Effector CD8-positive, alpha-beta T cell (primary cell): ENCODE measurements at places on chromosomes 11 and 22.

DNA sequence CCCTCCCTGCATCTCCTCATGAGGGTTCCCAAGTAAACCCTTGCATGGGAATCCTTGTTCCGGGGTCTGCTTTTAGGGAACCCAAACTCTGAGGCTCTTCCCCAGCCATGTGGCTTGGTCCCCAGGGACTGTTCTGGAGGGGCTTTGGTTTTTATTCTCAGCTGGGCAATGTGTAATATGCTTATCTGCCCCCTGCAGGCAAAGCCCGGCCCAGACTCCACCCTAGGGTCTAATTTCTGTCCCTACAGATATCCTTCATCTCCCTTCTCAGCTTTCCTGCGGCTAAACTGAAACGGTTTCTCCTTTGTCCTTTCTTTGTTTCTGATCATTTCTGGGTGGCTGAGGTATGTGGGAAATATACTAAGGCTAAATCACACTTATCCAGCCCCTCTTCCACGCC lies 37.1 kb downstream of the TST start:
- DNase-seq: no peak

- no peak for DNase-seq
These were observed 2.9 kb upstream of the OR52J3 start for GRCh38 chr11:5043380-5043779.

DNA sequence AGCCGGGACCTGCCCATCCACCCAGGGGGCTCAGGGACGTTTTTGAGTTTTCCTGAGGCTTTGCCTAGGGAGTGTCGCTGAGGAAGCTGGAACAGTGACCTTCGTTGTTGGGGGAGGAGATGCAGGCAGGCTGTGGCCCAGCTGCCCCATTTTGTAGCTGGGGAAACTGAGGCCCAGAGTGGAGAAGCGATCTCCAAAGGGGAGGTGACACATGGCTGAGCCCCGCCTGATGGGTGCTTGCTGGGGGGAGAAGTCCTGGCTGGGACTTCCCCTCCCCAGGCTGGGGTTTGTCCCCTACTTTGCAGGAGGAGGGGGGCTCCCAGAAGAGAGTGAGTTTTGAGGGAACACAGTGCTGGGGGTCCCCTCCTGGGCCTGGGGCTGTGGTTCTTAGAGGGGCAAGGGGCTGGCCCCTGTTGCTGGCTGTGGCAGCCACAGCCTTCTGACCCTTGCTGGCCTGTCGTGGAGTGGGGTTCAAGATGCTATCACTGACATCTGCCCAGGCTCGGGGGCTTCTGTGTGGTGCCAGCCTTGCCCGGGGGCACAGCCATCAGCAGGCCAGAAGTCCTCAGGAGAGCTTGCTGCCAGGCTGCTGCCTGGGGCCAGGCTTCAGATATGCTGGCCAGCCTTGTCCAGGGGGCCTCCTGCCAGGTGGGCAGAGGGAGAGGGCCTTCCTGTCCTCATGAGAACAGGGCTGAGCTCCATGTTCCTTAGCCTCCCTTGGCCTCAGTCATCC lies 21.4 kb downstream of the KCNQ1 start:
- DNase-seq: no peak

DNA sequence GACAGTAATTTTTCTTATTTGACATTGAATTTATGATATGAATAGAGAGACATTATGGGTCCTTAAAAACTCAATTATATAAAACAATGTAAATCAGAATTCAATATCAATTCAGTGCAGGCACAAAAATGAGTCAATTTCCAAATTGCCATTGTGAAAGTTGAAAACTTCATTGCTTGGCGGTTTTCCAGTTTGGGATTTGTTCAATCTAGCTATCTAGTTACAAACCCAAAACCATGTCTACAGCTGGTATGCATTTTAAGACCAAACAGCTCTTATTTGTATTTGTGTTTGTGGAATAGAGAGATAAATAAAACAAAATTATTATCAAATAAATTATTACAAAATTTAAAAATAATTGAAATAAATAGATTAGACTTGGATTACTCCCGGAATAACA lies 1206.6 kb upstream of the RAG2 start:
- no peak for DNase-seq

GRCh38 chr22:44091021-44091721 lies 67.1 kb downstream of the PARVB start:
- DNase-seq: no peak

DNA sequence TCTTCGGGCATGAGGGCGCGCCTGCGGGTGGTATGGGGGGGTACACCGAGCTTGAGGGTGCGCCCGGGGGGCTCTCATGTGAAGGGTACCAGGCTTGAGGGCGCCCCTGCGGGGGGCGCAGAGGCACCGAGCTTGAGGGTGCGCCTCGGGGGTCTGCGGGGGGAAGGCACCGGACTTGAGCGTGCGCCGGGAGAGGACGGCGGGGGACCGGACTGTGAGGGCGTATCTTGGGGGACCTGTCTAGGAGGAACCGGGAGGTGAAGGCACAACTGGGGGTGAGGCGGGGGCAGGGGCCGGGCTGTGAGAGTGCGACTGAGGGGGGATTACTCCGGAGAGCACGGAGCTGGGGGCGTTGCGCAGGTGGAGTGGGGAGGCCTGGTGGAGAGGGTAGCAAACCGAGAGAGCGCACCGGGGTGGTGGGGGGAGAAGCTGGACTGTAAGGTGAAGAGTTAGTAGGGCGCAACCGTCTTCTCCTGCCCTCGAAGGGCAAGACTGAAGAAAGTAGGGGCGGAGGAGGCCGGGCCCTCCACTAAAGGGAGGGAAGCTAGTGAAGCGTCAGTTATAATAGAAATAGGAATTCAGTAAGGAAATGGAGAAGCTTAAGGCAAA lies 1.1 kb upstream of the DDX6 start:
- DNase-seq: peak; percentile 27

- DNase-seq: no peak
These were observed 15.1 kb upstream of the RGL4 start for GRCh38 chr22:23675502-23676415.

DNA sequence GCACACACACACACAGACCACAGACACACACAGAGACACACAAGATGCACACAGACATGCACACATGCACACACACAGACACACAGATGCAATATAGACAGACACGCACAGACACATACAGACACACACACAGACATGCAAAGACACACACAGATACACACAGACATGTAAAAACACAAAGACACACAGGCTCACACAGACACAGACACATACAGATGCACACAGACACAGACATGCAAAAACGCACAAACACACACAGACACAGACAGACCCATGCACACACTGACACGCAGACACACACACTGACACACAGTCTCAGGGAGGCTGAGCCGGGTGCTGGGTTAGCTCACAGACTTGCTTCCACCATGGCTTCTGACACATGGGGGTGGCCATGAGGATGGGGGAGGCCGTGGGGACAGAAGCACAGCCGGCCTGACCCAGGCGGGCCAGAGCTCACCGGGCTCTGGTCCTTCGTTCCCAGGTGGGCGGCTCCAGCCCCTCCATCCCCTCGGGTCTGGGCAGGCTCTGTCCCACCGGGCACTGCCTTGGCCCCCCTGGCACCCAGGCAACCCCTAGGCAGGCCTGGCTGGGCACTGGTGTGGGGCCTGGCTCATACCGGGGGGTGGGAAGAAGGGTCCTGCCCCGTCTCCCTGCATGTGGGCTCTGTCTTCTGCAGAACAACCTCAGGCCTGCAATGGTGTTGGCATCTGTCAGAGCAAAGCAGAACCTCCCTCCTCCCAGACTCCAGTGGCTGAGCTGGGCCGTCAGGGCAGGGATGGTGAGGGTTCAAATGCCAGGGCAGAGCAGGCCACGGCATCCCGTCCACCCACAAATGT lies 1489.5 kb downstream of the BRD1 start:
- no peak for DNase-seq

GRCh38 chr11:92272651-92273050 lies 48.0 kb downstream of the FAT3 start:
- no peak for DNase-seq

GRCh38 chr11:110519796-110520195 lies 90.0 kb downstream of the FDX1 start:
- DNase-seq: no peak

GRCh38 chr11:116384876-116385275 lies 387.9 kb downstream of the BUD13 start:
- no peak for DNase-seq

GRCh38 chr11:77175021-77175842 lies 47.2 kb downstream of the MYO7A start:
- DNase-seq: no peak

DNA sequence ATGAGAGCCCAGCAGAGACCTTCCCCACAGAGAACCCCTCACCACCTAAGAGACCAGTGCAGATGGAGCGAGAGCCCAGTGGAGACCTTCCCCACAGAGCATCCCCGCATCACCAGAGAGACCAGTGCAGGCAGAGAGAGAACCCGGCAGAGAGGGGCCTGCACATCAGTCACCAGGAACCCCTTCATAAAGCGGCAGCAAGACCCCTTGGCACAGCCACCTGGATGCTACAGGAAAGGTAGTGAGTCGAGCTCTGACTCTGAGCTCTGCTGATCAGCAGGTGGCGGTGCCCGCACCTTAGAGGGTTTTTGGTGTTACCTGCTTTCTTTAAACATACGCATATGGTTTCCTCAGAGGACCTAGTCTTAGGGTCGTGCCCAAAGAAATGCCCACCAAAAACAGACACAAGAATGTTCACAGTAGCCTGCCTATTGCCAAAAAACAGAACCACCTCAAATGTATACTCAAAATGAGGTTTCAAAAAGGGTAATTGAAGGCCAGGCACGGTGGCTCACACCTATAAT lies 678.7 kb downstream of the BRD1 start:
- DNase-seq: no peak

- DNase-seq: no peak
These were observed 214.7 kb upstream of the SYN3 start for GRCh38 chr22:33272871-33273270.

GRCh38 chr22:21014726-21015465 lies at the start of gene P2RX6:
P2RX6 (plus strand) TSS chr22:21015165; CDS start chr22:21015175, 10 bp downstream.
- no peak for DNase-seq
